NCI-H1694 (cell line): ENCODE measurements at places on chromosomes 2 and 18.

GRCh38 chr2:194380011-194380410 lies 1277.0 kb upstream of the SLC39A10 start:
- no peak for DNase-seq

- peak; percentile 40 for DNase-seq
These were observed 459.4 kb downstream of the EPHA4 start for GRCh38 chr2:221112744-221113143.

- DNase-seq = no peak
These were observed 60.0 kb downstream of the TMEM131 start for GRCh38 chr2:97935719-97936161.

DNA sequence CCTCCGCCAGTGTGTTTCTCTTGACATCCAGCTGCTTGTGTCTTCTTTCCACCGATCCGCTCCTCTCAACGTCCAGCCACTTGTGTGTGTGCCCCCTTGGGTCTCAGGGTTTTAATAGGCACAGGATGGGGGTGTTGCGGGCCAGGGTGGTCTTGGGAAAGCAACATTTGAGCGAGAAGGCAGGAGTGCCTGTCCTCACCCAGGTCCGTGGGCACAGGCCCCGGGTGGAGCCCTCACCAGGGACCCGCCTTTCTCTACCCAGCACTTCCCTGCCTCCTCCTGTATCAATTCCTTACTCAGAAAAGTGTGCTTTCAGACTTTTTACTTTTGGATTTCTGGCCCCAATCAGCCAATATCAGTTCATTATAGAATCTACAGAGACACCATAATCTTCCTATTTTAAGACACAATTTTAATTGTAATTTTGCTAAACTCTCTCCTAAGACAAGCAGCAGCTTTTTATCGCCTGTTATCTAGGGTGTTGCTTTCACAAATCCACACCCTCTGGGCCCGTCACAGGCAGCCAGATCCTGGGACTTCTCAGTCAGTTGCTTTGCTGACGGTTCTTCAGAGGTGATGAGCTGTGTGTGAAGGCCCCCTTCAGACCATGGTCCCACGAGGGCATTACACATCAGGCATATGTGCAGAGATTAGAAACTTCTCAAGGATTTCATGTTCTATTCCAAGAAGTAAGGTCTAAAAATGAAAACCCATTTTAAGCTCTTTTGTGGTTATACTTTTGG lies 96.0 kb upstream of the FHL2 start:
- no peak for DNase-seq

- DNase-seq = no peak
These were observed 988 bp upstream of the KANSL1L start for GRCh38 chr2:210172219-210172575.

GRCh38 chr2:99139003-99139402 lies 2.5 kb upstream of the C2orf15 start:
- no peak for DNase-seq

- DNase-seq = no peak
These were observed 13.1 kb upstream of the LRATD1 start for GRCh38 chr2:14619441-14619840.

- no peak for DNase-seq
These were observed 1263.4 kb downstream of the DSC3 start for GRCh38 chr18:29779096-29779495.

- no peak for DNase-seq
These were observed 1479.8 kb upstream of the ACVR2A start for GRCh38 chr2:146365041-146365440.
